Stimulated activated naive CD8-positive, alpha-beta T cell treated with anti-CD3 and anti-CD28 coated beads, Interleukin-15, Interleukin-2, amounts not matched to agents 100 U/mL and 50 U/mL, for 24 hours (primary cell): ENCODE measurements at places on chromosomes 6 and 20.

DNA sequence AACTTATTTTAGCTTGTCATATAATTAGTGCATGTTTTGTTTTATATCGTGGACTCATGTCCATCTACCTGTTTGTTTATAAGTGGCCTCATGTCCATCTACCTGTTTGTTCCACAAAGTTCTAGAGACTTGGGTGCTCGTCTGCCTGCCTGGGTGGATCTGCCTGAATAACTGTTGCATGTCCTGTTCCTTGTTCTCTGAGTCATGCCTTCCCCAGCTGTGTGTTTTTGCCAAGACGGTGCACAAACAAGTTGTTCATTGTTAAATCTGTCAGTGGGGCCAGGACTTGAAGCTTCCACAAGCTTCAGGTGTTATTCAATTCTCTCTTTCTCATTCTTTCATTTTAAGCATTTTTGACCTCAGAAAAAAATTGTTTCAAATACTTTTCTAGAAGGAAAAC lies 358.0 kb upstream of the CITED2 start:
- DNase-seq, result no peak

DNA sequence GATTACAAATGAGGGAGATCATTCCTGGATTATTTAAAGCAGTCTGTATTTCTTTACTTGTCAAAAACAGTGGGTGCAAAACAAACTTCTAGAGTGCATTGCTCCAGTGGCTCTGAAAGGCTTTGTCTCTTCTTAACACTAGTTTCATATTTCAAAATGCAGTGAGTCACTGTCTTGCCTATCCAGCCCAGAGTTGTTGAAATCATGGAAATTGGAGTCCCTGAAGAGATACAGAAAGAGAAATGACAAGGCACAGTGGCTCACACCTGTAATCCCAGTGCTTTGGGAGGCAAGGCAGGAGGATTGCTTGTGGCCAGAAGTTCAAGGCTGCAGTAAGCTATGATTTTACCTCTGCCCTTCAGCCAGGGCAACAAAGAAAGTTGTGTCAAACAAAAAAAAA lies 11.3 kb downstream of the SLC2A12 start:
- no peak for DNase-seq

DNA sequence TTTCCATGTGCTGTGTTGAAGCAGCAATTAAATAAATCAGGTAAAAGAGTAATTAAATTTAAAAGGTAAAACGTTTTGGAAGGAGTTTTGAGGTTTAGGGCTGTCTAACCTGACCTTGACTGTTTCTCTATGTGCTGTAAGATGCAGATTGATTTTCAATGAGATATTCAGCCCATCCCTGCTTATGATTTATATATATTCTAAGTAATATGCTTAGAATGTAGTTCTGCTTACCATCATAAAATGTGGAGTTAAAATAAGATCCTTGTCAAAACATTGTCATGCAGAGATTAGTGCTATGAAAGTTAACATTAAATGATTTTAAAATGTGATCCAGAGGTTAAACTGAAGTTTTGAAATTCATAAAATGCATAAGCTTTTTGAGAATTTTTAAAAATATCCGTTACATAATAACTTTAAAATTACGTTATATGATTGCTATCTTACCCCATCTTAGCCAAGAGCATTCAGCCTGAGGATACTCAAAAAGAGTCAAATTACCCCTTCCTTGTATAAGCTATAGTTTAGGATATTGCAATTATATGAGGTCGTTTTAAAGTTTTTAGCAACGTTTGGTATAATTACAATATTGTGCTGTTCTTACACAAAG lies 122.5 kb downstream of the MTHFD1L start:
- DNase-seq, result no peak

DNA sequence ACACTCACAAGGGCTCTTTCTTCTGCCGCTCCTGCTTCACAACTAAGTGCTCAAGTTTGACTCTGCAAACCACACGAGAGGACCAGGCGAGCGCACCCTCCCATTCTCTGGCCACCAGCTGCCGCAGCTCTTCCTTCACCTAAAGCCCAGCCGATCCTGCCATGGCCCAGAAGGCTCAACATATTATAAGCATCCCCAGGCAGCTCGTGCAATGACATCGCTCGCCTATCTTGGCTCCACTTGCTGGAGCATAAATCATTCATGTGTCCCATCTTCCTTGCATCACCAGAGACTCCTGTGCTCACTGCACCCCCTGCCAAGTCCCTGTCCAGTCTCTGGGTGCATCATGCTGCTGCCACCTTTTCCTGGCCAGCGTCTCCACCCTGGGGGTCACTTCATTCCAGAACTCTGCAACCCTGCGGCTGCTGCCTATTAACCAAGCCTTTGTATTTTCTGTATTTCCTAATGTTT lies 59.0 kb downstream of the PSMG4 start:
- no peak for DNase-seq

DNA sequence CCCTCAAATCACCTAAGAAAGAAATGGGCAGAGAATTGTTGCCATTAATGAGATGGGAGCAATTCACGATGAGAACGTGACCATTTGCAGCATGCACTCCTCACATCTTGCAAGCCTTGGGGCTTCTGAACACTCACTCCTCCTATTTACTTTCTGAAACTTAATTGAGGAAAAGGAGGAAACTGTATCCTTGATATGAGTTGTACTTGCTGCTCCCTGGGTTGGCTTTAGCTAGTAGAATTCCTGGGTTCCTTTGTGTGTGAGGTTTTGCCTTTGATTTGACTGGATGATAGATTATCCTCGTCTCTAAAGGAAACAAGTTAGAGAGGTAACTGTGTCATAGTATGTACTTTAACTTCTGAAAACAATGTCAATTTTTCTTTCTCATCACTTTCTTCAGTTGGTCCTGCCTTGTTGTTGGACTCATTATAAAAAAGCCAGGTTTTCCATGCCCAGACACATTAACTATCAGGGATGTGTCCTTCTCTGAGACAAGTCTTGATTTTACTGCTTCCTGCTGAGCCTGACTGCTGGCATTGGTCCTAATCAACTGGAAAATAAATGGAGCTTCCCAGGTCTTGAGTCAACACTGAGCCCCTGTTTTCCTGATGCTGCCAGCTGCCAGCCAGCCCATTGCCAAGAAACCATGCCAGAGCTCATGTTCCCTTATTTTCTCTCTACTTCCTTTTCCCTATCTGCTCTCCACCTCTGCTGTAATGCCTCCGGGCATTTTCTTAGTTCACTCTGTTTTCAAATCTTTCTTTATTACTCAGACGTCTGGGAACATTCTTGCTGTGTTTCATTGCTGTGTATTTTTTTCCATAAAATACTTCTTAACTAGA lies 6.0 kb upstream of the MRAP2 start:
- no peak for DNase-seq

DNA sequence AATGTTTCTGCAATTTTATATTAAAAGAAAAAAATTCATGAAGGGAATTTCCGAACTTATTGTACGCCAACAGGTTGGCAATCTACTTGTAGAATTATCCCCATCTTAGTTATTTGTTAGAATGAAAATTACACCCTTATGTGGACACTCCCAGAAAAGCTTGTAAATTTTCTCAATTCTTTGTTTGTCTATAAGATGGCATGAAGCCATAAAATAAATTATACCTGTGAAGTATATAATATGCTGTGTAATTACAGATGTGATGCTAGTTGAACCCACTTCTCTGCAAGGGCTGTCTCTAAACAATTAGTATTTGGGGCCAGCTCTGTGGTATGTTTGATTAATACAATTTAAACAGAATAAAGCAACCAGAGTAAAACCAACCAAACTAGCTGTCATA lies 52.1 kb upstream of the DSP start:
- DNase-seq, result no peak

GRCh38 chr20:52190437-52191131 lies 995 bp downstream of the ZFP64 start:
- peak; percentile 55 for DNase-seq

- DNase-seq, result no peak
These were observed 3.3 kb downstream of the RMND1 start for GRCh38 chr6:151448623-151449022.

DNA sequence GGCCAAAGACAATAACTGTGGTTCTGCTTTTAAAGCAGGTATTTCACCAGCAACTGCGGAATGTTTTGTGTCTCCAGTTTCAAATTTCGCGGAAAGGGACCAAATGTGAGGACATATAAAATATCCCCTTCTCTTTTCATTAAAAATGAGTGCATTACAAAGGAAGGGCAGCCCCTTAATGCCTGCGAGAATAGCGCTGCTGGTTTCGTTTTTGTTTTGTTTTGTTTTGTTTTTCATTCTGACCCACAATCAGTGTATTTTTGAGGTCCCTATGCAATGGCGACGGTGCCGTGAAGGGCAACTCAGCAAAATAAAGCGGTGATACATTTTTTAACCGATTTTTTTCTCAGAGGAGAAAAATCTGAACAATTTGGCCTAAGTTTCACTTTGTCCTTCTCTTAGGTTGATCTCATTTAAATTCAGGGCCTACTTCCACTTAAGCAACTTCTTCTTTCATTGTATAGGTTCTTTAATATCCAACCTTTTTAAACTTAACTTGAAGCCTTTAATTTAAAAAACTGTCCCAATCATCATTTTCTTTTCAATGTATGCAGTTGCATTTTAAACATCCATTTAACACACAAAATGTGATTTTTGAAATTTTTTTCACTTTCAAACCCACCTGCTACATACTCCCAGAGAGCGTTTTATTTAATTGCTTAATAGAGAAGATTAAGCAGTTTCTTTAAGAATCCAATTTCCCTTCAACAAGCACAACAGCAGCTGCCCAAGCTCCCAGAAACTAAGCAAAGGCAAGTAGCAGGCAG lies 2.9 kb upstream of the HIVEP2 start:
- DNase-seq, result no peak

GRCh38 chr20:36547186-36548005 lies 6.1 kb downstream of the MYL9 start:
- no peak for DNase-seq

- DNase-seq, result peak; percentile 45
These were observed 4.8 kb upstream of the SOX4 start for GRCh38 chr6:21588481-21589351.

DNA sequence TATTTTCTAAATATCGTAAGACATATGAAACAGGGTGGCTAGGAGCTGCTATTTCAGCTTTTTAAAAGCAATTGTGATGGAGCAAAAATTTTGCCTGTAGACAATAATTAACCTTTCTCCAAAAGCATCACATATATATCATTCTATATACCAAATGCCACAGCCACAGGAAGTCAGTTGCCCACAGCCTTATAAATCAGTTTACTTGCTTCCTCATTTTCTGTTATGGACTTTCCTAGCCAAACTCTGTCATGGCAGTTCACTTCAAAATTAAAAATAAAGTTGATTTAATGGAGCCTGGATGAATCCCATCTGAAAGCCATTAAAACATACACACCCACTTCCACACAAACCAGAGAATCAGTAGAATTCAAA lies 93.4 kb upstream of the NHSL1 start:
- no peak for DNase-seq

DNA sequence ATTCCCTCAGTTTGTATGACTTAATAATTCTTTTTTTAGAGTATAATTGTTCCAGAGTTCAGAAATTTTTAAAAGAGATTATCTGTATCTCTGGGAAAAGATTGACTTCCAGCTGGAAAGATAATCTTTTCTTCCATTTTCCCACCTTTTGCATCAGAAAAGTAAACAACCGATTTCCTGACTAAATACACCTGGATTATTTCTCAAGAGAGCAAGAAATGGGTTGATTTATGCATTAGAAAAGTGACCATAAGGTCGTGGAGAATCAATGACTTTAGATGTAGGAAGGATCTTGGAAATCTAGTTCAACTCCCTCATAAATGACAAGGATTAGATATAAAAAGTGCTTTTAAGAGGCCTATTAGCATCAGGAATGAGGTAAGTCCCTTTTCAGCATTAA lies 79.9 kb downstream of the SGK1 start:
- no peak for DNase-seq

DNA sequence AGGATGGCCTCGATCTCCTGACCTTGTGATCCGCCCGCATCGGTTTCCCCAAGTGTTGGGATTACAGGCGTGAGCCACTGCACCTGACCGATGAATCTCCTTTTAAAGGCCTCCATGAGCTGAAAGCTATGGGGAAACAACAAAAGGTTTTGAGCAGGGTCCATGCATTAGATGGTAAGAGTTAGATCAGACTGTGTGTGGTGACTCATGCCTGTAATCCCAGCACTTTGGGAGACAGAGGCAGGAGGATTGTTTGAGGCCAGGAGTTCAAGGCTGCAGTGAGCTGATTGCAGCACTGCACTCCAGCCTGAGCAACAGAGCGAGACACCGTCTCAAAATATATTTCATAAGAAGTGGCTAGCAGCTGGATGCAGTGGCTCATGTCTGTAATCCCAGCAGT lies 41.0 kb upstream of the BCLAF1 start:
- DNase-seq, result no peak

DNA sequence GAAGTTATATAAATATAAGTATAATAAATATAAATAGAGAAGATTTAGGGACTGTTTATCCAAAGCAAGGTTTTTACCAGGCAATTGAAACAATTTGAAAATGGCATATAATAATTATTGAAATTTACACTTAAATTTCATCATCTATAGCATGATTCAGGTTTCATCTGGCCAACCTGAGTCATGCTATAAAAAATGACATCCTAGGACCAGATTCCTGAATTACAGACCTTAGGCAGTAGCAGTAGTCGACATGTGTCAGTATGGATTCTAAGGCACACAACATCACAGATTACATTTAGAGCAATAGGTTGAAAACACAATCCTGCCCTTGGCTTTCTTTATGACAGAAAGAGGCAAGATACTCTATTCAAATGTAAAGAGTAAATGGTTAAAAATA lies 592.3 kb downstream of the PHF3 start:
- no peak for DNase-seq

- DNase-seq, result no peak
These were observed 1.5 kb downstream of the RIOK1 start for GRCh38 chr6:7391151-7391550.

- no peak for DNase-seq
These were observed 1.9 kb upstream of the SLC4A11 start for GRCh38 chr20:3240776-3241363.

DNA sequence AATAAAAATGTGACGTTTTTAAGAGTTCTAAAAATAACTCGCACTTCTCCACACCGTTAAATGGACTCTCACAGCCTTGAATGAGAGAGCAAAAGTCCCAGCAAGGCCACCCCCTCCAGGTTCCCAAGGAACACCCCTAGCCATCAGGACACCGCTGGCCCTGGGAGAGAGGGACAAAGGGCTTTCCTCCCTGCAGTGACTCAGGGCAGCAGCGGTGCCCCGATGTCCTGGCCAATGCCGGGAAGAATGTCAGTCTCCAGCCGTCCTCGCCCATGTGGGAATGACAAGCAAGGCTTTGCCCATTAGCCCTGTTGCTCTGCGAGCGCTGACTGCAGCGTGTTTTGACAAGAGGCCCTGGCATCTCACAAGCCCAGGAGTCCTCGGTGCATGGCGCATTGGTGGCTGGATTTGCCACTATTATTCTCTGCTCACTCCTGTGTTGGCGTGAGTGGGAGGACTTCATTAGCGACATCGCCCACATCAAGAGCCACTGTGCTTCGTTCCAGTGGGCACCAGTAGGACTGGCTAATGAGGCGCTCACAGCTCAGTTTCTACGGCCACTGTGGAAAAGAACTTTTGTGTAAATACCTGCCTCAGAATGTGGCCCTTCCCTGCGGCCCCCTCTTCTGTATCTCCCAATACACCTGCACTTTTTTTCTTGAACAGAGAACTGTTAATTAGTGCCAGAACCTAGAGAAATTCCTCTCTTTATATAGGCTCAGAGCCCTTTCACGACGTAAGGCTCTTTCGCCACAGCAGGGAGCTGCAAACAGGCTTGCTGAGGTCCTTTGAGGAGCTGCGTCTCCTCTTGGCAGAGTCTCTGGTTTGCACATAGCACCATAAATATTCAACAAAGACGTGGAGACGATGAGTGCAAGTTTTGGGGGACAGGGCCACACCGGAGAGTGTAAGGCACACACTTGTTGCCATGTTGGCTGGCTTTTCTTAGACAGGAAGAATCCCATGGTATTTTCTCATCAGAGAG lies 336.6 kb downstream of the TAF4 start:
- no peak for DNase-seq
